ENCODE measurements at places on chromosomes 7 and 10.
A peak's percentile ranks its signal among the peaks of the same experiment; 100 is the strongest.

DNA sequence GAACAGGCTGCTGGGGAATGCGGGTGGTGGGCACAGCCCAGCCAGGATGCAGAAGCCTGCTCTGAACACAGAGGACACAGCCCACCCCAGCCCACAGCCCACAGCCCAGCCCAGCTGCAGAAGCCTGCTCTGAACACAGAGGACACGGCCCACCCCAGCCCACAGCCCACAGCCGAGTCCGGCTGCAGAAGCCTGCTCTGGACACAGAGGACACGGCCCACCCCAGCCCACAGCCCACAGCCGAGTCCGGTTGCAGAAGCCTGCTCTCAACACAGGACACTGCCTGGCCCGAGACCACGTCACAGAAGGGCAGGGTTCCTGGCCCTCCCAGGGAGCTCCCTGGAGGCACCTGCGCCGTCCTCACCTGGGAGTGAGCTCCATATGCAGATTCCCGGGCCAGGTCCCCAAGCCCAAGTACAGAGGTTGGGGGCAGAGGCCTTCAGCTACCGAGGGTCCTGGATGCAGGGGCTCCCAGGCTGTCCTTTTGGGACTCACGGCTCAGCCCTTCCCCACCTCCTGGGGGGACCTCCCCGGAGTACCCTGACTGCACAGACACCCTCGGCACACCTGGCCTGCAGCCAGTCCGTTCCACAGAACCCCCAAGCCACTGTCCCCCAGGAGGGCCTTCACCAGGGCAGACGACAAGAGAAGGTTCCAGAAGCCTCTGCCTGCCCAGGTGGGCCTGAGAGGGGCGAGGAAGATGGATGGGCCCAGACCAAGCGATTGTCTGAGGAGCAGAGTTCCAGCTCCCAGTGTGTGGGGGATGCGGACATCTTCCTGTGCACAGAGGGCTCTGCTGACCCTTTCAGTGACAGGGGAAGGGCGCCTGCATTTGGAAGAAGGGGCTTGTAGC is 23.7 kb upstream of the FOXL3 start:
- no peak for DNase-seq

DNA sequence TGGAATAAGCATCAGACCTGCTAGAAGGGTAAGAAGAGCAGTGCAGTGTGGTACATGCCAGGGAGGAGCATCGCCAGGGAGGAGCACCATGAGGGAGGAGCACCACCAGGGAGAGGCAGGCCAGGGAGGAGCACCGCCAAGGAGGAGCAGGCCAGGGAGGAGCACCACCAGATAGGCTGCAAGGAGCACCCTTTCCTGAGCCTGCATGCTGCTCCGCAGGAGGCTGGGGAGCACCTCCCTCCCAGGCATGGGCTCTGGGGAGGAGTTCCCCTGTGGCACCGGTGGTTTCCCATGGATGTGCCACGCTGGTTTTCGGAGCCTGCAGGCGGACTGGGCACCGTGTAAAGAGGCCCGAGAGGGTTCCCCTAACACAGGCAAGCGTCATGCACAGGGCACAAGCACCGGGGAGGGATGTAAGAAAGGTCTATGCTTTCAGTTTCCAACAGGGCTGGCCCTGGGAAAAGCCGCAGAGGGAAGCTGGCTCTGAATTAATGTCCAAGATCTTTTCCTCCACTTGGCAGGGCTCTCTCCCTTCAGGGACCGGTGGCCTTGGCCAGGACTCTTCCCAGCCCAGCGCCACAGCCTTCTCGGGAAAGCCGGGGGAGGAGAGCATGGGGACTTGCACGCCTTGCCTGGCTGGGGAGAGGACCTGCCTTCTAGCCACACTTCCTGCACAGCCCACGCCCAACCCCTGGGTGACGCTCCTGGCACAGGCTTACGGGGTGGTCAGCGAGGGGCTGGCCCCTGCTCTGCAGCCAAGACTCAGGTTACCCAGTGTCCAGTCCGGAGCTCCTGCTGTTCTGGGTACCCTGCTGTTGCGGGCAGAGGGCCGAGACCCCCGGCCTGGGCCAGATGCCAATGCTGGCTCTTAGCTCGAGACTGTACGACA is 11.5 kb upstream of the GPER1 start:
- DNase-seq: no peak

GRCh38 chr10:71623098-71623985 is 96.2 kb downstream of the C10orf105 start:
- DNase-seq: peak; percentile 61

- DNase-seq: peak; percentile 44
Observed at GRCh38 chr7:148261996-148262688, 328.4 kb upstream of the C7orf33 start.

- no peak for DNase-seq
Observed at GRCh38 chr10:122182308-122182707, 88.8 kb upstream of the BTBD16 start.

DNA sequence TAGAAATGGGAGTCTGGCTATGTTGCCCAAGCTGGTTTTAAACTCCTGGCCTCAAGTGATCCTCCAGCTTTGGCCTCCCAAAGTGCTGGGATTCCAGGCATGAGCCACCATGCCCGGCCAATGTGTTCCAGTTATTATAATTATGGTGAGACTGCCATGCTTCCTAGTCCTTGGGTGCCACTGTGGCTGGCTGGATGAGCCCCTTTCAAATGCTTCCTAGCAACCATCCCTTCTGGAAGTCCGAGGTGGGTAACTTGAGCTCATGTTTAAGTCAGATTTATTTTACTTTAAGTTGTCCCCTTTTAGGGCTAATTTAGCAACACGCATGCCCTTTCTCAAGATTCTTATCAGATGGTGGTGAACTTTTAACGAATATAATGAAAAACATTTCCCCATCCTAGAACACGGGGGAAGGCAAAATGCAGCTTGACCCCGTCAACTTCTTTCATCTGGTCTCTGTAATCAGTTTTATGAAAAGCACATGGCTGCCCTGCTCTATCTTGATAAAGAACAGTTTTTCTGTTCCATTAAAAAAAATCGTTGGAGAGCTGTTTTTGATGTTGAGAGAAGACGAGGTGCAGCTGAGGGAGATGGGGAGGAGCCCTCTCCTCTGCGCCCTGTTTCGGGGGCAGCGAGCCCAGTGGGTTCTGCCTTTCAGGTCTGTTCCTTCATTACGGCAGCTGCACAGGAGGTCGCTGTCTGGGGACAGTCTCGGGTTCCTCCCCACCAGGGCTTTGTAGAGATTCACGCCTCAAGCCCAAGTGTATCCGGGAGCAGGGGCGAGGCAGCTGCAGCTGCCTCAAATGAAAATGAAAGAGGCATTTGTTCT is 61.0 kb upstream of the MKI67 start:
- DNase-seq: peak; percentile 3

DNA sequence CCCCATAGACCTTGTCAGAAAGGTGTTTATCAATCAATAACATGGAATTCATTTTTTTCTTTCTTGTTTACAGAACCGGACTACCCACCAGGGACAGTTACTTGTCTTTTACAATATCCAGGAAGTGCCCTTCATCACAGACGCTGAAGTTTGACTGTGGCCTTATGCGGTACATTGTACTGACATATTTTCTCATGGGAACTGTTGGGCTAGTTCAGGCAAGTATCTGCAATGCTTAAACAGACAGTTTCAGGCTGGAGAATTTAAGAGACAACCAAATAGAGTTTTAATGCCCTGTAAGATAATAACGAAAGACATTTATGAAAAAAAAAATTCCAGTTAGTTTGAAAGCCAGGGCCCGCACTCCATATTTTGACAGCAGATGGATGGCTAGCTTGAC is 246.4 kb downstream of the GATA3 start:
- no peak for DNase-seq

- DNase-seq: no peak
Observed at GRCh38 chr7:96346293-96346953, 24.5 kb upstream of the SLC25A13 start.

DNA sequence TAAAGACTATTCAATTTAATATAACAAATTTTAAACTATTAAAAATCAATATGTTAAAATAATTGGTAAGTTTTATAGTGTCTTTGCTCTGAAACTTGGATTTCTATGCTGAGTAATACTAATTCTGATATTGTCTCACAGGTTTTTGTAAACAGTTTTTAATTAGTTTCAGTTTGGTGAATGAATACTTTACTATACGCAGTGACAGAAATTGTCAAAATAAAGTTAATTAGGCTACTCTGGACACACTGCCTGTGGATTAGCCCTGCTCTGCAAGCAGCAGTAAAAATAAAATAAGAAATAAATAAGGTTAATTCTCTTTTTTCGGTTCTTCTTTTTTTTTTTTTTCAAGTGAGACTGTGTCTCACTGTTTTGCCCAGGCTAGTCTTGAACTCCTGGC is 105.3 kb downstream of the ANKRD61 start:
- no peak for DNase-seq

GRCh38 chr7:424301-424935 is 95.2 kb downstream of the PDGFA start:
- DNase-seq: no peak

- no peak for DNase-seq
Observed at GRCh38 chr10:3834404-3834803, 49.4 kb upstream of the KLF6 start.

- DNase-seq: no peak
Observed at GRCh38 chr10:125531465-125531864, 151.5 kb downstream of the TEX36 start.

DNA sequence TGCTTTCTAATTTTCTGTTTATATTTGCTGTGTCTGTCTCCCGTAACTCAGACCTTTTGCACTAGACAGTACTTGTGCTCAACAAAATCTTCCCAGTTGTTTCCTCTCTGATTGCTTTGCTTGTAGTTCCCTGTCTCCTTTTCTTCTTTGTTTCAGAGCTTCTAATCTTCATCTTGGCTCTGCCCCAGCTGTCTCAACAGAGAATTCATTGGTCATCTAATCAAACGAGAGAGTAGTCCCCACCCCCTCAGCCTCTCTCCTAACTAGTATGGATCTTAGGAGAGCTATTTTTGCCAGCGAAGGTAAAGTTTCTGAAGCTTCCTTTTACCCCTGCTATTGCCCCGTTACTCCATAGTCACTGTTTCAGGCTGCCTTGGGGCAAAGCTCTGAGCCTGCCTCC is 32.8 kb downstream of the SLC26A4 start:
- DNase-seq: no peak
